Globus pallidus (tissue), 1 donor: ENCODE measurements at places on chromosomes 12 and 14.

GRCh38 chr12:120249266-120249874 is 16.2 kb downstream of the PXN start:
- DNase-seq: no peak

- no peak for DNase-seq
These were observed 305.3 kb downstream of the MED13L start for GRCh38 chr12:115972241-115972640.

DNA sequence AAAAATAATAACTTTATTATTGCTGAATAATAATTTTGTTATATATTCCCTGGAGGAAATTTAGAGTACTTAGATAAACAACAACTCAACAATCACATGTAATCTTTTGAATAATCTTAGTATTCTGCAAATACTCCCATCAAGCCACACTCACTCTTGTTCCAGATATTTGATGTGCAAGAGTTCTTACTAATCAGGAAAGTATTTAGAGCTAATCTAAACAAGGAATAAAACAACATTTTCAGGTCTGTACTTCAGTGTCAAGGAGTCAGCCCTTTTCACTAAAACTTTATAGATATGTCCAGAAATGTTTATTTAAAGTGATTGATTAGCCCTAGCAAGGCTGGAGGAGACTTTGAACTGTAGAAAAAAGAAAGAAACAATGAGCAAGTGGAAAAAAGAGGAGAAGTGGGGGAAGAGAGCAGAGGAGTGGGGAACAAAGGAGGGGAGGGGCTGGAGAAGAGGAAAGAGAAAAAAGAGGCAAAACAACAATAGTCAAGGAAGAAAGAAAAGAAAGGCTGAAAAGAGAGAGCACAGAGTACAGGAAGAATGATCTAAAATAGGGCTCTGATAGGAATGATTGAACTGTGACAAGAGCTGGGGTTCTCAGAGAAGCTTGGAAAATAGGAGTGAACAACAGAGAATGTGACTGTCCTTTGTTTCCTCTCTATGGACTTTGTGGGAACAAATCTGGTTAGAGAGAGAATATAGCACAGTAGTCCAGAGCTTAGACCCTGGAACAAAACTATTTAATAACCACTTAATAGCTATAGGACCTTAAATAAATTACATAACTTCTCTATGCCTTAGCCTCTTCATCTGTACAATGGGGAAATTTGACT is 238.7 kb downstream of the AKAP6 start:
- DNase-seq: peak; percentile 65

DNA sequence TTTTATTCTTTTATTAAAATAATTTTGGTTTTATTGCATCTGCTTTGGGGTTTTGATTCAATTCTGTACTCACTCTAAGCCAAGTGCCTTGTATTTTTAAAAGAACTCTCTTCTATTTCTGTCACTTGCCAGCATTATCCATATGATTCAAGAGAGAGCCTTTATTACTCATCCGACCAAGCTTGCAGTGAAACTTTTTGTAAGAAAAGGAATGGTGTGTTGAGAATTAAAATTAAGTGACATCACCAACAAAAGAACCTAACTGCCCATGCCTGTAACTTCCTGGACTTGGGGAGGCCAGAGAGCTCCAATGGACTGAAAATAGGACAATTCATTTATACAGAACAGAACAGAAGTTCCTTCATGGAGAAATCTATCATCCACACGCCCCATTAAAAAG is 52.1 kb downstream of the GALNT4 start:
- peak; percentile 52 for DNase-seq

GRCh38 chr14:52402812-52403526 is 88.9 kb downstream of the PTGER2 start:
- no peak for DNase-seq

DNA sequence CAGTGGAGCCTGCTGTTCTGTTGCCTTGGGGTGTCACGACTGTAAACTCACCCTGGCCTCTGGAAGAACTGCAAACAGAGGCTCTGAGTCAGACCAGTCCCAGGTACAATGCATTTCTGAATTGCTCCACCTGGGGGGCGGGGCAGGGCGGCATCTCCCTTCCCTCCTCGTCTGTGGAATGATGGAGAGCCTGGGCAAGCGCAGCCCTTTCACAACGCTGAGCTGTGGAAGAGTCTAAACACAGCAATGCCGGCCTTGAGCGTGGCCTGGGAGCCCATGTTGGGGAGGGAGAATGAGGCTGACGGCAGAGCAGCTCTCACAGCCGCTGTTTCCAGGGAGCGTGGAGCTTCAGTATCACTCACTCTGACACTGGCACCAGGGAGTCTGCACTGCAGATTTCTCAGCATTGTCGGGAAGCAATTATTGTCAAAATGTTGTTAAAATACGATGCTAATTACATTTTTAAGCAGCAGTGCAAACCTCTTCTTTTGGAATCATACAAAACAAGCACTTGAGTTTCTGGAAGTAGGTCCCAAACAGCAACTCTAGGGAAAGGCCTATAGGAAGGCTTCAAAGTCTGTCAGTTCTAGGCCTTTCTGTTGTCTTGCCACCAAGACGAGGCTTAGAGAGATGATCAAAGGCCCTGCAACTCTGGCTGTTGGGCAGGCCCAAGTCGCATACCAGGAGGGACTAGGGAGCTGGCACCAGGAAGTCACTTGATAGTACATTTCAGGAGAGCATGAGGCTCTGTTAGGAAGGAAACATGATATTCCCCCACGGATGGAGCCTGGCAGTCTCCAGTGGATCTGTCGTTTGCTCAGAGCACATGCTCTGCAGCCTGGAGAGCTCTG is 244.0 kb upstream of the FKBP4 start:
- DNase-seq: no peak

GRCh38 chr12:132427174-132427768 is 62.7 kb upstream of the FBRSL1 start:
- no peak for DNase-seq

GRCh38 chr12:88388566-88389540 is 191.4 kb downstream of the KITLG start:
- DNase-seq: no peak

- no peak for DNase-seq
These were observed 4.9 kb downstream of the HNRNPA1 start for GRCh38 chr12:54285150-54286041.

DNA sequence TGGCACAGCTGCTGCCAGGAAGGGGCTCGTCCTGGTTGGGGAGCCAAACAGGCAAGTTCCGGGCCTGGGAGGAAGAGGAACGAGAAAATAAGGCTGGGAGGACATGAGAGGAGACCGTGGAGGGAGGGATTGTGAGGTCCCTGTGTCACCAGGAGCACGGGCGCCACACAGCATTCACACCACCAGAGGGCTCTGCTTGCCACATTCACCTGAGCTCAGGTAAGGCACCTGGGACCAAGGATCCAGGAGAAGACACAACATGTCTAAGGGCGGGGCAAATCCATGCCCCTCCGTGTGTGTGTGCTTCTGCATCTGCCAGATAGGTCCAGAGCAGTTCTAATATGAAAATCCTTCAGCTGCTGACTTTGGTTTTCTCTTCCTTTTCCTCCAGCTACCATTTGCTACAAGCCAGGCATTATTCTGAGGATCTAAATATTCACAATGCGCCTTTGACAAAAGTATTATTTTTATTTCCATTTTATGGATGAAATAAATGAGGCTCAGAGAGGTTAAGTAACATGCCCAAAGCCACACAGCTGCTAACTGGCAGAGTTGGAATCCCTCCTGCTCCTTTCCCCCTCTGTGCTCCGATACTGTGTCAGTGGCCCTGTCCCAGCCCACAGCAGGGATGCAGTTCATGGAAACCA is 14.6 kb downstream of the RAPGEF3 start:
- no peak for DNase-seq

- no peak for DNase-seq
These were observed 7.1 kb upstream of the EGLN3 start for GRCh38 chr14:33957993-33958392.

DNA sequence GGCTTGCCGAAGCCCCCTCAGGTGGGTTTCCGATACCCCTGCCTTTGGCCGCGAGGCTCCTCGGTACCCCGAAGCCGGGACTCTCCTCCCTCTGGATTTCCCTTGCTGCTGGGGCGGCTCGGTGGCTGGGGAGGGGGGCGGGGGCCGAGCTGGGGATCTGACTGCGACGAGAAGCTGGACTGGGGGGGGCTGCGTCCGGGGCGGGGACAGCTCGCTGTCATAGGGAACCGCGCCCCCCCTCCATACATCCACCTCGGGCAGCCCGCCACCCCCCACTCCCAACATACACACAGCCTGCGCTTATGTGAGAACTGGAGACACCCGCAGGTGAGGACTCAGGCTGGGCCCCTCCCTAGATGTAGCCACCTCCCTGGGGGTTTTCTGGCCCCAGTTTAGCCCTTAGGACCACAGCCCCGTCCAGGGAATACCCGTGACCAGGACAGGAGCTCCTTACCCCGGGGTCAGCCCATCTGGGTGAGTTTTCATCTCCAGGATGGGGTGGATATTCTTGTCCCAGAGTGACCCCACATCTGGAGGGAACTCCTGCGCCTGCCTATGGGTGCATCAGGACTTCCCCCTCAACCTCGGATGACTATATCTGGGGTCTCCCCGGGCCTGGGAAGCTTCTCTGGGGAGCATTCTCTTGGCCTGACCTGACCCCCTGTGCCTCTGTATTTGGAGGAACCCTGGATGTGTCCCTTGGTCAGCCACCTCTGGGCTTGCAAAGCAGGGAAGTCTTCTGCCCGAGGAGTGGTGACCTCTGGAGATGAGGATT is 687 bp downstream of the ASIC1 start:
- DNase-seq: no peak

DNA sequence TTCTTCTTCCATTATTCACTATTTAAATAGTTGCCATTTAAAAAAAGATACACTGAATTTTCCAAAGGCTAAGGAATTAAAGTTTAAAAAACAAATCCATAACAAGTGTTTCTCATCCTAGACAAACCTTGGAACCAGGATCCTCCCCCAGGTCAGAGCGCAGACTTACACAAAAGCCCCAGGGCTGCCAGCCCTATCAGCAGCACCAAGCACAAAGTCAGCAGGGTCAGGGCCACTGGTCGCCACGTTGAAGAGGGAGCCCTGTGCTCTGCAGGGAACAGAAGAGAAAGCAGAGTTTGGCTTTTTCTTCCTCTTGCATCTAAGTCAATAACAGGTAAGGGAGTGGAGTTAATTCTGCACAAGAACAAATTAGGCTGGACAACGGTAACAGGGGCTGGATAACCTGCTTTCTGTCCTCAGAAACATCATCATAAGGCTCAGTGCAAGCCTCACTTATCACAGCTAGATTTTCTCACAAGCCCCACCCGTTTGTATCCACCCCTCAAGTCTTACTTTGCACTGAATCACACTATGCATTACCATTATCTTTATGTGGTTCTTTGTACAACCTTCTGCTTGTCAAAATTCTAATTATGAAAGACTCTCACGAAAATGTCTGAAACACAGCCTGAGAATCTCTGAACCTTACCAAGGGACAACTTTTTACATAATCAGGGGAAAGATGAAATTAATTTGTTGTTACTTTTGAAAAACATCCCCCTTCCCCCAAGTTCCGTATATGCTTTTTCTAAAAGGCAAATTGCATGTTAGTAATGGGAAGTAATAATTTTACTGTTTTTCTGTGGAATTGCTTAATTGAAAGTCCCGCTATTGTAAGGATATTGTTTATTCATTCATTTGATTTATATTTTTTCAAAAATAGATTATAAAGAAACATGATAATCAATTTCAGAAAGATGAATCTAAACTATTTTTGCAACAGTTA is 9.6 kb downstream of the CLEC1A start:
- DNase-seq: no peak

GRCh38 chr14:55438066-55438683 is 2.2 kb downstream of the TBPL2 start:
- no peak for DNase-seq

DNA sequence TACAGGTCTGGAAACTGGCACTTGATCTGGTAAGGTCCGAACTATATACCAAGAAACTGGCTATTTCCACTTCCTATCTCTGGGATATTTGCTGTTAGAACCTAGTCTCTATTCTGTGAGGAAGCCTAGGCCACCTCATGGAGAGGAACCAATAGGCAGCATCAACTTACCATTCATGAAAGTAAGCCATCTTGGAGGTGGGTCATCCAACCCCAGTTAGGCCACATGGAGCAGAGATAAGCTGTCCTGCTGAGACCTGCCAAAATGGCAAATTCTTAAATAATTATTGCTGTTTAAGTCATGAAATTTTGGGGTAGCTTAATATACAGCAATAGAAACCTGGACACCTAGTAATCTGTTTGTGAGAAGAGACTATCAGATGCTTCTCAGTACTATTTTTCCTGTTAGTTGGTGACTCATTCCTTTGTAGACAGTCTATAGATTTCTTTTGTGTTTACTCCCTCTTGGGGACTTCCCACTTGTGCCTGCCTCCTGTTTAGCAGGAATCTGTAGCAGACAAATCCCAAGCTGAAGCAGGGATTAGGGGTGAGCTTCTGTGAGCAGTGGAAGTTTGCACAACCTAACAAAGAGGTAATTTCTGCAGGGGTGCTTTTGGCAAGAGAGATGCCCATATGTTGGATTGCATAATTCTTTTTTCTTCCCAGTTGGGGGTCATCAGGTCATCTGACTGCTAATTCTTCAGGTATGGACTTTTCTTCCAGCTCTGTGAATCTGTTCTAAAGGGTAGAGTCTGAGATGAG is 136.8 kb downstream of the IGF1 start:
- DNase-seq: no peak
